Esophagus muscularis mucosa (tissue), 4 donors: ENCODE measurements at places on chromosomes 3 and 15. TPM values are rescaled to one million over a fixed set of nuclear protein-coding genes. Genes with fewer than 3 reads are reported as not detected.

DNA sequence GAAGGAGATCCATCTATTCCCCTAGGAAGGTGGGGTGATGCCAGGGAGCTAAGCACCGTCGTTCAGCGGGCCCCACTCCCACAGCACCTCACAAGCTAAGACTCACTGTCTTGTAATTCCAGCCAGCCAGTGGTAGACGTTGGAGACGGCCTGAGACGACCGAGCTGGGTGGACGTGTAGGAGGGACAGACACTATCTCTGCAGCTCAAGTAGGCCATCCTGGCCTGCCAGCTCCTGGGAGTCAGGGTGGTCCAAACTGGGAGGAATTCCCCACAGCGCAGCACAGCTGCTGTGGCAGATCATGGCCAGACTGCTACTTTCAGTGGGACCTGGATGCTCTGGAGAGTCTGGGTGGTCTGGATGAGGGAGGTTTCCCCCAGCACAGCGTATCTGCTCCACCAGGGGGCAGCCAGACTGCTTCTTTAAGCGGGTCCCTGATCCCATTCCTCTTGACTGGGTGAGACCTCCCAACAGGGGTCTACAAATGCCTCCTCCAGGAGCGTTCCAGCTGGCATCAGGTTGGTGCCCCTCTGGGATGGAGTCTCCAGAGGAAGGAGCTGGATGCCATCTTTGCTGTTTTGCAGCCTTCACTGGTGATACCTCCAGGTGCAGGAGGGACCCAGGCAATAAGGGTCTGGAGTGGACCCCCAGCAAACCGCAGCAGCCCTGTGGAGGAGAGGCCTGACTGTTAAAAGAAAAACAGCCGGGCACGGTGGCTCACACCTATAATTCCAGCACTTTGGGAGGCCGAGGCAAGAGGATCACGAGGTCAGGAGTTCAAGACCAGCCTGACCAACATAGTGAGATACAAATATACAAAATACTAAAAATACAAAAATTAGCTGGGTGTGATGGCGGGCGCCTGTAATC lies 27.6 kb downstream of the GNB5 start:
- H3K27me3 ChIP-seq: no peaks in the 10 kb centered on the region
- H3K4me3 ChIP-seq: no peak overlapping the region
- no peaks in the 10 kb centered on the region for H3K4me1 ChIP-seq
- no peak overlapping the region for H3K27ac ChIP-seq
- no peak for DNase-seq
- H3K36me3 ChIP-seq: peaks cover 8% of the 10 kb centered on the region

DNA sequence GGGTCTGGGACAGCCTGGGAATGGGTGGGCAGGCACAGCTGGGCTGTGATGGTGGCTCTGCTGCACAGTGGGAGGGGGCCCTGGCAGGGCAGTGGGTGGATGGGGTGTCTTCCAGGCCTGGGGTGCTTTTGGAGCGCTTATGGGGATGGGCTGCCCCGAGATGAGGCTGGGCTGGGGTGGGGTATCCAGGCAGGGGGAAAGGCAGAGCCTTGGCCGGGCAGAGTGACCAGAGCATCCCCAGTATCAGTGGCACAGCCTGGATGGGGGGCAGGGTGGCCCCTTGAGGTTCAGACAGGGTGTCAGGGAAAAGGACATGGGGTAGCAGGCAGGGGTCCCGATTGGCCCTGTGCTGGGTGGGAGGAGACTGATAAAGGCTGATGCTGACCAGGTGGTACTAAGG lies 26.6 kb downstream of the HDAC11 start:
- no peak overlapping the region for H3K4me3 ChIP-seq
- H3K36me3 ChIP-seq: peaks cover 4% of the 10 kb centered on the region
- no peak for DNase-seq
- no peak overlapping the region for H3K27ac ChIP-seq

- no peaks in the 10 kb centered on the region for H3K27me3 ChIP-seq
- H3K4me3 ChIP-seq: no peak overlapping the region
- H3K36me3 ChIP-seq: no peaks in the 10 kb centered on the region
- no peak for DNase-seq
- H3K27ac ChIP-seq: no peak overlapping the region
- no peaks in the 10 kb centered on the region for H3K4me1 ChIP-seq
These were observed 348.8 kb downstream of the ROBO1 start for GRCh38 chr3:79418855-79419621.

DNA sequence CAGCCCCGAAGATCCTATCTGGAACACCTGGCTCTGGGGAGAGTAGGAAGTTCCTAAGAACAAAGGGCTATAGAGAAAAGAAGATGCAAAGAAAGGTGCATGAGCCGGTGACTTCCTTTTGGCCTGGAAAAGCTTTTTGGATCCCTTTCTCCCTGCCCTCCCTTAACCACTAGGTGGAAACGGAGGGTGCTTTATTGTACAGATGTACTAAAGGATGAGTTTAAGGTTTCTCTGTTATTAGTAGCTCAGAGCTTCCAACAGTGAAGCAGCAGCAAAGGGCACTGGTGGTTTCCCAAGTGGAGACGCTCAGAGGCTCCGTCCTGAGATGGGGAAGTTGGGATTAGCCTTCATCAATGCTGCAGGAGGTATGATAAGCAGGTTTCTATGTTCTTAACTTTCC lies 5.9 kb upstream of the ADGRG7 start:
- H3K4me1 ChIP-seq: peaks cover 4% of the 10 kb centered on the region
- no peak overlapping the region for H3K4me3 ChIP-seq
- H3K27me3 ChIP-seq: no peaks in the 10 kb centered on the region
- no peaks in the 10 kb centered on the region for H3K36me3 ChIP-seq
- H3K27ac ChIP-seq: no peak overlapping the region

The EOGT gene
- 104 TPM for total RNA-seq

The CTXN2 gene
- not detected for total RNA-seq
